Activated CD8-positive, alpha-beta memory T cell treated with anti-CD3 and anti-CD28 coated beads, Interleukin-2, amount 10 ng/mL, durations not matched to agents 7 days and 5 days (primary cell): ENCODE measurements at places on chromosomes 4 and X. TPM values are rescaled to one million over a fixed set of nuclear protein-coding genes. Genes with fewer than 3 reads are reported as not detected.

DNA sequence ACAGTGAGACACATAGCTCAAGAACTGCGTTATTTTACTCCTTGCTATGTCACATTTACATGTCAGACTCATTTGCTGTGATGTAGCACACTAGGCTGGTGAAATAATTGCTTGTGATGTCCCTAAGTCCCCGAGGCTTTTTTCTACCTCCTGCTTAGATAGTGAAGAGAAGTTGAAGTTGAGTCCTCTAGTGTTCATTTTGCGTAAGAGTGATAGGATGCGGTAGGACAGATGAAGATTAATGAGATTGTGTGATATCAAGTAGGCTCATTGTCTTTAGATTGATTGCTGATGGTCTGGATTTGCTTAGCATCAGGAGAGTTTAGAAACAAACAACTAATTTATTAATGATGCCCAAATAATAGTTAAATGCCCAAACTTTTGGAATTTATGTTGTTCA is 173.6 kb upstream of the NUDT6 start:
- DNase-seq: no peak

- no peak for DNase-seq
Observed at GRCh38 chrX:96445531-96446065, 239.0 kb upstream of the DIAPH2 start.

GRCh38 chrX:49053223-49054072 is 5.4 kb upstream of the CCDC120 start:
- peak; percentile 79 for DNase-seq

GRCh38 chr4:107654694-107655093 is 65.3 kb downstream of the PAPSS1 start:
- DNase-seq: no peak

DNA sequence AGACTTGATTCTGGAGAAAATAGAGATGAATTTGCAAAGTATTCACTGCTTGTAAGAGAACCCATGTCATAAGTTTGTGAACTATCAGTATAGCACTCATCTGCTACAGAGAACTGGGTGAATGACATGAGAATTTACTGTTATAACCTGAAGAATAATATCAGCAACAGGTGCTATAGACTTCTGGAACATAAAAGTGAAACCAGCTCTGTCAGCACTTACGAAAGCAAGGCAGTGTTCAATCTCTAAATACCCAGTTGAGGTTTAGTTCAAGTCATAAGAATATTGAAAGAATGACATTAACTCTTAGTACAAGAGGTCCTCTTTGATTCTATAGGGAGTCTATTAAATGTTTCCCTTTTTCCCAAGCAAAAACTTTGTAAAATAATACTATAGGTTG is 232.9 kb upstream of the ANKRD50 start:
- DNase-seq: no peak

GRCh38 chr4:182729516-182729915 is 187.7 kb downstream of the DCTD start:
- DNase-seq: no peak

DNA sequence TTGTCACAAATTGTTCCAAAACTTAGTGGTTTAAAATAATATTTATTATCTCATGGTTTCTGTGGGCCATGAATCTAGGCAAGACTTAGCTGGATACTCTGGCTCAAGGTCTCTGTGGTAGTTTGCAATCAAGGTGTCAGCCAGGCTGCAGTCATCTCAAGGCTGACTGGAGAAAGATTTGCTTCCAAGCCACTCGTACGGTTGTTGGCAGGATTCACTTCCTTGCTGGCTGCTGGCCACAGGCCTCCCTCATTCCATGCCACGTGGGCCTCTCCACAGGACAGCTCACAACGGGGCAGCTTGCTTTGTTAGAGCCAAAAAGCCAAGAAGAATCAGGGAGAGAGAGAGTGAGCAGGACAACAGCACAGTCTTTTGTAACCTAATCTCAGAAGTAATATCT is 101.4 kb downstream of the WWC2 start:
- no peak for DNase-seq

Gene NOX1
- not detected for total RNA-seq

Gene NLGN4X
- not detected for total RNA-seq

Gene VSIG1
- not detected for total RNA-seq
